Stimulated activated CD4-positive, alpha-beta T cell treated with anti-CD3 and anti-CD28 coated beads, TNF-alpha, amount 100 ng/mL, for 48 hours (primary cell): ENCODE measurements at places on chromosomes 13 and 19.
A peak's percentile ranks its signal among the peaks of the same experiment; 100 is the strongest.

- DNase-seq = no peak
These were observed 508.4 kb upstream of the MIR17HG start for GRCh38 chr13:90839061-90839460.

- DNase-seq = peak; percentile 47
These were observed 117.0 kb downstream of the DCT start for GRCh38 chr13:94362411-94362909.

DNA sequence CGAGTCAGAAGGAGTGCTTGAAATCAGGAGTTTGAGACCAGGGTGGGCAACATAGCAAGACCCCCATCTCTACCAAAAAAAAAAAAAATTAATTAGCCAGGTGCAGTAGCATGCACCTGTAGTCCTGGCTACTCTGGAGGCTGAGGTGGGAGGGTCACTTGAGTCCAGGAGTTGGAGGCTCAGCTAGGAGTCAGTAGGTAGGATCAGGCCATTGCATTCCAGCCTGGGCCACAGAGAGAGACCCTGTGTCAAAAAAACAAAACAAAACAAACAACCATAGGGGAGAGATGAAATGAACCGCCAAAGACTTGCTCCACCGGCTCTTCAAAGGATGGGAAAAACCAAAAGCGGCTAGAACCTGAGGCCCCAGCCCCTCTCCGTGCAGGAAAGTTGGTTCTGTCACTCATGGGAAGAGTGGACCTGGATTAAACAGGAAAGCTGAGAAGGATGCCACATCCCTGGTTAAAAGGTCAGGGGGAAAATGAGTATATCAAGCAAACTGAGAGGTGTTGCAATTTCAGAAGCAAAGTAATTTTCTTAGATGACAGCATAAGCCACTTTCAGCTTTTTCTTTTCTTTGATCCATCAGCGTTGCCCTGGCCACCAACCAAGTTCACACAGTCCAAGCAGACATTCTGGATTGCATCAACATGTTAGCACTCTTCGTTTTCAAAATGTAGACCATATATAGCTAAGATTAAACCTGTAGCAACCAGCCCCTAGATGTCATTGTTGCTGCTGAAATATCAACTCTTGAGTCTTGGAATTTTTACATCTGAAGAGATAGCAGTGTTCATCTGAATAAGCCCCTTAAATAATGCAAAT lies 8.9 kb upstream of the ZNF507 start:
- no peak for DNase-seq

DNA sequence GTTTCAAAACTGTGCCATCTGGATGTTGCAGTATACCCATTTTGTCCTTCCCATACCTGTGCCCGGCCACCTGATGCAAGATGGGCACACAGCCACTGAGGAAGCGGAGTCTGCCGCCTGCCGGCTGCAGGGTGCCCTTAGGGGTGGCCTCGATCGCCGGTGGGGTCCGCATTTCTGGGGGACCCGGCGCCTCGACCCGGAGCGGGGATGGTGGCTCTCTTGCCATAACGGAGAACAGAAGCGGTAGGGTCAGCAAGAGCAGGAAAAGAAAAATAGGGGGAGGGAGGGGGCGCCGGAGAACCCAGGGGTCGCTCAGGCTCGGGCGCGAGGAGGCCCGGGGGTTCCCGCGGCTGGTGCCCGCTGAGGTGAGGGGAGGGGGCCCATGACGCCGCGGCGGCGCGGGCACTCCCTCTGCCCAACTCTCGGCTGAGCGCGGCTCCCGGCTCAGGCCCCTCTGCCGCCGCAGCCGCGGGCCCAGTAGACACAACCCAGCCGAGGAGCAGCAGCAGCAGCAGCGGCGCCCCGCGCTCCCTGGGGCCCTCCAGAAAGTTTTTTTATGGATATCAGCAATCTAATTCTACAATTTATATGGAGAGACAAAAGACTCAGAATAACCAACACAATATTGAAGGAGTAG lies 13.8 kb upstream of the CYP4F2 start:
- DNase-seq = no peak

GRCh38 chr13:35478271-35479037 lies 2.0 kb upstream of the MAB21L1 start:
- no peak for DNase-seq

DNA sequence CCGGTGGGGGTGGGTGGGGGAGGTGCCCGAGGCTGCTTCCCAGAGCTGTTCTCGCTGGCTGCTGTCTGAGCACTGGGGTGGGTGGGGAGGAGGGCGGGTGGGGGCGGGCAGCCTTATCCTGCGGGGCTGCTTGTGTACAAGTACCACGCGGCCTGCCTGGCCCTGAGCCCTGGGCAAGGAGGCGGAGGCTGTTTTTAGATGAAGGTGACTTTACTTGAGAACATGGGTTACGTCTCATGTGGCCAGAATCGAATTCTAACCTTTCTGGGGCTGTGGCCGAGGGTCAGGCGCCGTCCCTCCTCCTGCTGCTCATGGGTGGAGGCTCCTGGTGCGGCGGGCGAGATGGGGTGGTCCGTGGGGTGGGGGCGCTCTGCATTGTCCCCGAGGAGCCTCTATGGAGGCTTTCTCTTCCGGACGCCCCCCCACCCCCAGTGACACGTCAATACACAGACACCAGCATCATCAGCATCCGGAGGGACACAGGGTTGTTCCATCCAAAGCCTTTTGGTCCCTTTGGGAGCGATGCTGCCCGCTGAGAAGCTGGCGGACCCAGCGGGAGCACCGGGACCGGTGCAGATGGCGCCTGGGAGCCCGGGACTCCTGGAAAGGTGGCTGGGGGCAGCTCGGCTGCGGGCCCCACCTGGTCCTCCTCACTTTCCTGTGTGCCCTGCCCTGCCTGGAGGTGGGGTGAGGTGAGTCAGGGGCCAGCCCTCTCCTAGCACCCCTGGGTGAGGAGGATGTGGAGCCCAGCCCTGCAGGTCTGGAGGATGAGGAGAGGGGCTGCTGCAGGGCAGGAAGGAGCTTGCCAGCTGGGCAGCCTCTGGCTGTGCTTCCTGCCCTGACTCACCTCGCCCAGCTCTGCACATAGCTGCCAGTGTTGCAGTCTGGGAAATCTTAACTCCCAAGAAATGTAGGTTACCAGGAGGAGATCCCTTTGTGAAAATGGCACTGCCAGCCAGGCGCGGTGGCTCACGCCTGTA lies 3.4 kb downstream of the BSG start:
- DNase-seq = no peak

GRCh38 chr13:110314516-110315245 lies 7.6 kb downstream of the COL4A2 start:
- no peak for DNase-seq

GRCh38 chr19:55447421-55448174 lies 4.5 kb upstream of the SHISA7 start:
- no peak for DNase-seq

DNA sequence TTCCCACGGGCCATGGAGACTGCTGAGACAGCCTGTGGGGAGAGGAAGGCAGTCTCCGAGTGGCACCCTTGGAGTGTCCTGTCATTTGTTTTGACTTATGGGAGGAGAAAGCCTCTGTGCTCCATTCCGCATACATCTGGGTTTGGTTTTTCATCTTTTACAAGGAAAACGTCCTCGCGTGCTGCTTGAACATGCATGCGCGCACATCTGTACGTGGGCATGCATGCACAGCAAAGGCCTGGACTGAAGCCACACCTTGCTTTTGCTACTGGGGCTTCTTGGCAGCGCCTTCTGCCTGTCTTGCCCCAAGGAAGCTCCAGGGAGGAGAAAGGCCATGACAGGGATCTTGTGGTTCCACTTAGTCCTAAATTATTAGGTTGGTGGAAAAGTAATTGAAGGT lies 44.0 kb downstream of the SUGP2 start:
- DNase-seq = no peak

GRCh38 chr13:36212789-36213188 lies 1.6 kb downstream of the SOHLH2 start:
- no peak for DNase-seq

DNA sequence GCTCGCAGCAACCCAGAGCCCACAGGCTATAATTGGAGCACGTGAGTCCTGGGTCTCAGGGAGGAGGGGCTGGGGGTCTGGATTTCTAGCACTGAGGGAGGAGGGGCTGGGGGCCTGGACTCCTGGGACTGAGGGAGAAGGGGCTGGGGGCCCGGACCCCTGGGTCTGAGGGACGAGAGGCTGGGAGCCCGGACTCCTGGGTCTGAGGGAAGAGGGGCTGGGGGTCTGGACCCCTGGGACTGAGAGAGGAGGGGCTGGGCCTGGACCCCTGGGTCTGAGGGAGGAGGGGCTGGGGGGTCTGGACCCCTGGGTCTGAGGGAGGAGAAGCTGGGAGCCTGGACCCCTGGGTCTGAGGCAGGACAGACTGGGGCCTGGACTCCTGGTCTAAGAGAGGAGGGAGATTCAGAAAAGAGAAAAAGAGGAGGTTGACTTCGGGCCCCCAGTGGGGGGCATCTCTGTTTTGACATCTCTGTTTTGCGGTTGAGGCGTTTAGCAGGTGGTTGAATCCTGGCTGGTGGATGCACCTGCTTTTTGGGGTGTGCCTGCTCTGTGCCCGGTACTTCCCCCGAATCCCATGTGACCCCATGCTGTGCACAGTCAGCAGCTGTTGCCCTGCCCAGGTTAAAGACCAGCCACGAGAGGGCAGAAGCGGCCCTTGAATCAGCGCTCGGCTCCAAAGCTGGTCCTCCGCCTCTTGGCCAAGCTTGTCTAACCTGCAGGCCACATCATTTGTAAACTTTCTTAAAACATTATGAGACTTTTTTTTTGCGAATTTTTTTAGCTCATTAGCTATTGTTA lies 10.5 kb downstream of the PVR start:
- DNase-seq = peak; percentile 63

DNA sequence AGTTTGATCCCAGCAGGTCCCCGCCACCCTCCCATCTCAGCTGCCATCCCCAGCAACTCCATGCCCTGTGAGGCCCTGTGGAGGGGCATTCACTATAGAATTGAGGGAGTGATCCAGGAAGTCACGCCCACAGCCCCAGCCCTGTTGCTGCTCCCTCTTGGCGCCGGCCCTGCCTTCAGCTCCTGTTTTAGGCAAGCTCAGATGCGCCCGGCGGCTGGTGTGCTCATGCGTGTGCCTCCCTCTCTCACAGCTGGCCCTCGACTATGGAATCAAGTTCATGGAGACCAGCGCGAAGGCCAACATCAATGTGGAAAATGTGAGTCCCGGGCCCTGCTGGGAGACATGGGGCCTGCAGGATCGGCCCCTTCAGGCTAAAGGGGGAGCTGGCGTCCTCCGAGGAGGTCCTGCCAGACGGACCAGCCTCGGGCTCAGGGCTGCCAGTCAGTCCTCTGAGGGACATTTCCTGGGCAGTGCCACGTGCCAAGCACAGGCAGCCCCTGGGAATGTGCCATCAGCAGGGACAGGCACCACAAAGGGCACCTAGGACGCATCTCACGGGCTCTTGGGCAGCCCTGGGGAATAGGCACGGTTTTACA lies 15.6 kb upstream of the HSH2D start:
- DNase-seq = no peak

GRCh38 chr13:48161530-48162179 lies 66.8 kb upstream of the MED4 start:
- no peak for DNase-seq

- no peak for DNase-seq
These were observed 10.3 kb upstream of the MYCBP2 start for GRCh38 chr13:77337159-77337558.

DNA sequence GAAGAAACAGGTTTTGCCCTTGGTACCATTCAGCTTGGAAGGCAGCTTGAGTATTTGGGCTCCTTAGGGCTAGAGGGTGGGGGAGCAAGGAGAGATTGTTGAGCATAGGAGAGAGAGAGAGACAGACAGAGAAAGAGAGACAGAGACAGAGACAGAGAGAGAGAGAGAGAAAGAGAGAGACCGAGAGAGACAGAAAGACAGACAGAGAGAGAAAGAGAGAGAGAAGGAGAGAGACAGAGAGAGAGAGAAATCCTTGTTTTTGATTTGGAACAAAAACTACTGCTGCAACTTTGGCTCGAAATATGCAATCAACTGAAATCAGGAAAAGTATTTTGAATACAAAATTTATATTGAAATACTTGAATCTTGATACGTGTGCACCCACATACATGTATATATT lies 85.8 kb upstream of the ZNF536 start:
- DNase-seq = no peak

DNA sequence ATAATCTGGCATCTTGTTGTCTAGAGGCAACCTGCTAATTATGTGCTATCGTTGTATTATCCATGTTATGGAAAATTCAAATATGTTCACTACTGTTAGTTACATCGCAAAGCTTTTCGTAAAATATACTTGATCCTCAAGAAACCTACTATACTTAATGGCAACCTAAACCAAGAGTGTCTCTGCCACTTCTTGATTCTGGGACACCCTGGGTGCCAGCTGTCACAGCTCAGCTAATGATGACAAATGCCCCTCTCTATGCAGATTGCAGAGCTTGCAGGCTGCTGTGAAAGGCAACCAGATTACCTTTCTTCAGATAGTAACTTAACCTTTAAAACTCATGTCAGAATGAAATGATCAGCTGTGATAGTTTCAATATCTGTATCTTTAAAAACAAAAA lies 8.9 kb upstream of the MAB21L1 start:
- no peak for DNase-seq

GRCh38 chr13:99666146-99666805 lies 165.0 kb downstream of the TM9SF2 start:
- no peak for DNase-seq

GRCh38 chr13:45373162-45373547 lies 32.2 kb upstream of the TPT1 start:
- DNase-seq = no peak

- DNase-seq = no peak
These were observed 28.2 kb upstream of the SPACA7 start for GRCh38 chr13:112347986-112348385.

GRCh38 chr19:32224371-32225244 lies 120.8 kb upstream of the ZNF507 start:
- no peak for DNase-seq

- no peak for DNase-seq
These were observed 8.4 kb upstream of the KCTD4 start for GRCh38 chr13:45209229-45209628.

DNA sequence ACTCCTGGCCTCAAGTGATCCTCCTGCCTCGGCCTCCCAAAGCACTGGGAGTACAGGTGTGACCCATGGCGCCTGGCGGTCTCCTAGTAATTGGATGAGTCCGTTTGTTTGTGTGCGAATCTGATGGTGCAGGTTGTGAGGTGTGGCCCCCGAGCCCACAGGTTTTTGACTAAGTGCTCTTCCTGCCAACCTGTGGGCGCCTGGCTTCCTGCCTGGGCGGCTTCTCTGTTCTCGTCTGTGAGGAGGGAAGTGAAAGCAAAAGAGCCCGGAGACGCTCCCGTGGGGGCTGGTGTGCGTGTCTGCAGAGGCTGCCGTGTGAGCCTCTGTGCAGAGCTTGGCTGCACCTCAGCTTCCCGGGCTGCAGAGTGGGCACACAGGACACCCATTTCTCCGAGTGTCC lies 10.0 kb downstream of the ARHGAP45 start:
- peak; percentile 91 for DNase-seq

DNA sequence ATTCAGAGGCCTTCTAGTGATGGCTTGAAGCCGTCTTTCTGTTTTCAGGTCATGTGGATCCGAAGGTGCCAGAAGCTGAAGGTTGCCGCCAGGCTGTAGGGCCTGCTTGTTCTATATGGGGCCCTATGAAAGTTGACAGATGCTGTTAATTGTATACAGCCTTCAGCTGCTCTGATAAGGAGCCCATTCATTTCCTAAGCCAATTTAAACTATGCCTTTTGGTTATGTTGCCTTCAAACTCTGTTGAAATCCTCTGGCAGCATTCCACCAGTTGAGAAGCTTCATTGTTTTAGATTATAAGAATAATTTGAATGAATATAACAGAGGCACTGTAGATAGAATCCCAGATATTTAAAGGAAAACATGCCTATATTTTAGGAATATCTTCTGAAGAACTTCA lies 34.4 kb downstream of the RAP2A start:
- DNase-seq = no peak

- no peak for DNase-seq
These were observed 57.6 kb upstream of the ARGLU1 start for GRCh38 chr13:106625578-106625977.
